Stimulated activated effector memory CD8-positive, alpha-beta T cell treated with anti-CD3 and anti-CD28 coated beads, Interleukin-12 subunit alpha, Interleukin-12 subunit beta, amount 100 ng/mL, for 72 hours (primary cell): ENCODE measurements at places on chromosomes 7 and 10.

GRCh38 chr10:123377883-123378282 is 223.7 kb downstream of the BUB3 start:
- DNase-seq = no peak

DNA sequence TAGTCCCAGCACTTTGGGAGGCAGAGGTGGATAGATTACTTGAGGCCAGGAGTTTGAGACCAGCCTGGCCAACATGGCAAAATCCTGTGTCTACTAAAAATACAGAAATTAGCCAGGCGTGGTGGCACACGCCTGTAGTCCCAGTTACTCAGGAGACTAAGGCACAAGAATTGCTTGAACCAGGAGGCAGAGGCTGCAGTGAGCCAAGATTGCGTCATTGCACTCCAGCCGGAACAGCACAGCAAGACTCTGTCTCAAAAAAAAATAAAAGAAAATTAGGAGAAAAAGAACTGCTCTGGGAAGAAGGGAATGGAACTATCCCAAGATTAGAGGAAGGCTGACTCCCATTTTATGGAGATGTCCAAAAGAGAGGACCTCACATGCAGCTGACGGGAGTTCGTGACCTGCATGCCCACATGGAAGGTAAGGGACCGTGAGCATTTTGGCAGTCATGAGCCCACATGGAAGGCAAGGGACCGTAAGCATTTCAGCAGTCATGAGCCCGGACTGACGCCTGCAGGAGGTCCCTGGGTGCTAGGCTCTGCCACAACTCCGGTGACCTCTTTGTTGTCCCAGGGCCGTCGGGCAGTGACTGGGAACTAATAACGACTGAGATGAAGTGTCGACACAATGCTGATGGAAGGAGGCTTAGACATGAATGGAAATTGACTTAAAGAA is 18.6 kb upstream of the GTPBP4 start:
- no peak for DNase-seq

- DNase-seq = no peak
Observed at GRCh38 chr7:8433477-8434289, at the start of gene NXPH1. TSS of gene NXPH1 (plus strand) at chr7:8433609.

GRCh38 chr7:24069751-24070150 is 214.2 kb upstream of the NPY start:
- DNase-seq = no peak

DNA sequence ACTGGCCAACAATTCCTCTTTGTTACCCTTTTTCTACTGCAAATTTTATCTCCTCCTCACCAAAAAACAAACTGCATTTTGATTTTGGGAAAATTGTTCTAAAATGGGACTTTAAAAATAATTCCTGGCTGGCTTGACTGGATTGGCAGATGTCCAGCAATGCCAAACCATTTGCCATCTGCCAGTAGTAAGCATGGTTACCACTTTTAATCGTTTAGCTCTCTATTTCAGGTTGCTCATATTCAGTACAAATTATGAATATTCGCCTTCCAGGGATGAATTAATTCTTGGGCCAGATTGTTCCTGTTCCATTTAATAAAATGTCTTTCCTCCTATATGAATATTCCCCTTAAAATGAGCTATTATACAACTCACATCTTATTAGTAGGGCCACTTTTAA is 35.7 kb downstream of the SMNDC1 start:
- DNase-seq = no peak

DNA sequence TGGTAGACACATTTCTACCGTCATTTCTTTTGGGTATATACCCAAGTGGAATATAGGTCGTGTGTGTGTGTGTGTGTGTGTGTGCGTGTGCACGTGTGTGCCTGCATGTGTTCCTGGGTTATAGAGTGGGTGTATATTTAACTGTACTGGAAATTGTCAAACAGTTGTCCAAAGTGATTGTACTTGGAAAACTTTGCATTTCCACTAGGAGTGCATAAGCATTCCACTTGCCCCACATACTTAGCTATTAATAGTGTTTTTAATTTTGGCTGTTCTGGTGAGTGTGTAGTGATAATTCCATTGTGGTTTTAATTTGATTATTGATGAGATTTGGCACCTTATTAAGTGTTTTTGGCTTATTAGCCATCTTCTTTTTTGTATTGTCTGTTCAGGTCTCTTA is 25.9 kb downstream of the TRUB1 start:
- DNase-seq = no peak
